B cell (primary cell): ENCODE measurements at places on chromosomes 7 and 10.

DNA sequence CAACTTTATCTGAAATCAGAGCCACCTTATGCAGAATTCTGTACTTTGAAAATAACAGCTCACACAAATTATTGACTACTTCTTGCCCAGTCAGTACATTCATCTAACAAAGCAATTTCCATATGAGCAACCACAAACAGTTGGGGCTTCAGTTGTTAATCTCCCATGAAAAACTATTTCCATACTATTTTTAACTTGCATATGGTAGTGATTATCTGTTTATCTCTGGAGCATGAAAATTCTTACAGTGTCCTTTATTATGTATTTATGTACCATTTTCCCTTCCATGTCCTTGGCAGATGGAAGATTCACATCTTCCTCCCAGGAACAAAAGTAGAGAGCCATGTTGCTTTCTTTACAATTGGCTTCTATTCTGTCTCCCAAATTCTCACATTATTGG lies 285.7 kb downstream of the CRPPA start:
- no peaks in the 10 kb centered on the region for H3K27me3 ChIP-seq
- no peak overlapping the region for H3K4me3 ChIP-seq
- no peaks in the 10 kb centered on the region for H3K36me3 ChIP-seq
- no peak overlapping the region for H3K27ac ChIP-seq

DNA sequence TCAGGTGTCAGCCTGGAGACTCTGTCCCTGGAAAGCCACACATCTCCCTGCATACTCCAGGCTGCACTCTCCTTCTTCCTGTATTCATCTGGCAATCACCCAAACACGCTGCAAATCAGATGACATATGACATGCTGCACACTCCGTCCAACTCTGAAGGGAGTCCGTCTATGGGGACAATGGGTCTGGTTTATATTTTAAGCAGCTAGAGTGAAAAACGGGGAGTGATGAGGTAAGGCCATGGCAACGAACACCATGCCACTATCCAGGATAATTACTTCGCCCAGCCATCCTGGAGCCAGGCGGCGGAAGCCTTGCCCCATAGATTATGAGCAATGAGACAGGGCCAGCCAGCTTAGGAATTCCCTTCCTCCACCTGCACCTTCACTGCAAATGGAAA lies 140.1 kb downstream of the PLXNA4 start:
- DNase-seq, result no peak
- H3K4me3 ChIP-seq, result no peak overlapping the region
- no peaks in the 10 kb centered on the region for H3K36me3 ChIP-seq

GRCh38 chr10:100747456-100748230 lies 2.3 kb downstream of the PAX2 start:
- no peaks in the 10 kb centered on the region for H3K36me3 ChIP-seq
- H3K4me1 ChIP-seq, result peaks cover 64% of the 10 kb centered on the region
- no peak overlapping the region for H3K27ac ChIP-seq
- H3K4me3 ChIP-seq, result peak overlapping the region; percentile 36

GRCh38 chr7:123643495-123644441 lies 11.9 kb upstream of the LMOD2 start:
- H3K4me3 ChIP-seq, result no peak overlapping the region
- no peak for DNase-seq
- no peak overlapping the region for H3K27ac ChIP-seq
- H3K27me3 ChIP-seq, result peaks cover 8% of the 10 kb centered on the region

GRCh38 chr7:42046483-42046882 lies 190.5 kb downstream of the GLI3 start:
- peaks cover 3% of the 10 kb centered on the region for H3K27me3 ChIP-seq
- H3K4me1 ChIP-seq, result no peaks in the 10 kb centered on the region
- H3K36me3 ChIP-seq, result no peaks in the 10 kb centered on the region
- DNase-seq, result no peak
- H3K27ac ChIP-seq, result no peak overlapping the region
